ENCODE measurements at places on chromosomes 12 and 14. TPM values are rescaled to one million over a fixed set of nuclear protein-coding genes. Genes with fewer than 3 reads are reported as not detected.

The C12orf42 gene
- total RNA-seq: not detected

The SNW1 gene
- total RNA-seq: 29.2 TPM

The ABCD2 gene
- 0.38 TPM for total RNA-seq

The PPHLN1 gene
- 56.2 TPM for total RNA-seq

The C14orf39 gene
- not detected for total RNA-seq

The LIN7A gene
- total RNA-seq: 8.2 TPM

The IL23A gene
- total RNA-seq: not detected

The CEBPE gene
- total RNA-seq: not detected

The KRT6A gene
- total RNA-seq: 1.1 TPM

The SSPN gene
- total RNA-seq: 38.2 TPM

The RTN1 gene
- 1.00 TPM for total RNA-seq

The WNT1 gene
- not detected for total RNA-seq

The OLR1 gene
- total RNA-seq: 1.1 TPM

The CD4 gene
- 3.2 TPM for total RNA-seq

The SYNE2 gene
- total RNA-seq: 139 TPM

The HOXC13 gene
- not detected for total RNA-seq

The ZNF891 gene
- 4.7 TPM for total RNA-seq

The IFI27 gene
- total RNA-seq: 56.9 TPM

The LTB4R2 gene
- total RNA-seq: 10.1 TPM

The MYRFL gene
- total RNA-seq: not detected

The FAM216A gene
- total RNA-seq: 6.5 TPM

The RBP5 gene
- total RNA-seq: 3.5 TPM

The ATL1 gene
- 11.1 TPM for total RNA-seq

The TPPP2 gene
- 1.4 TPM for total RNA-seq

The PLXNC1 gene
- 19.5 TPM for total RNA-seq

The DHH gene
- total RNA-seq: 0.20 TPM

The SLC7A7 gene
- total RNA-seq: 2.3 TPM

The NEUROD4 gene
- total RNA-seq: not detected

The RPGRIP1 gene
- 0.34 TPM for total RNA-seq

The ACOT6 gene
- total RNA-seq: not detected

The RTL1 gene
- total RNA-seq: 0.40 TPM

The PLCZ1 gene
- total RNA-seq: not detected

The GPR132 gene
- total RNA-seq: 0.73 TPM

The KIF21A gene
- 11.8 TPM for total RNA-seq

The RBMS2 gene
- 41.0 TPM for total RNA-seq

The NANOG gene
- total RNA-seq: under 0.01 TPM

The SLC15A5 gene
- not detected for total RNA-seq

The GPHB5 gene
- total RNA-seq: not detected

The MGP gene
- total RNA-seq: 159 TPM

The EIF5 gene
- 125 TPM for total RNA-seq

The GPX2 gene
- total RNA-seq: not detected

The CRIP1 gene
- 4.0 TPM for total RNA-seq

The CPNE6 gene
- not detected for total RNA-seq

The KRT80 gene
- total RNA-seq: 1.3 TPM

The SLC5A8 gene
- total RNA-seq: 1.6 TPM

The OAS1 gene
- 14.8 TPM for total RNA-seq

The BDKRB2 gene
- total RNA-seq: 0.87 TPM

The KLC1 gene
- total RNA-seq: 149 TPM

The FGF23 gene
- total RNA-seq: not detected

The GLIPR1L1 gene
- not detected for total RNA-seq

The NKX2-1 gene
- total RNA-seq: not detected

The APAF1 gene
- 10.8 TPM for total RNA-seq

The KLRB1 gene
- not detected for total RNA-seq

Data from ovary (tissue), 10 donors.